Metanephros (tissue), 2 donors: ENCODE measurements at places on chromosomes 1 and 21. TPM values are rescaled to one million over a fixed set of nuclear protein-coding genes. Genes with fewer than 3 reads are reported as not detected.

PADI4 gene
- 17.7 TPM for total RNA-seq

NPHS2 gene
- total RNA-seq: 46.4 TPM

SPRR2F gene
- not detected for total RNA-seq

S100A7 gene
- not detected for total RNA-seq

ZBED6 gene
- total RNA-seq: 28.2 TPM

CNKSR1 gene
- total RNA-seq: 7.6 TPM

CNST gene
- 22.9 TPM for total RNA-seq

GJC2 gene
- total RNA-seq: 2.0 TPM

TRIM46 gene
- 2.3 TPM for total RNA-seq

IQGAP3 gene
- total RNA-seq: 11.3 TPM

GPR37L1 gene
- total RNA-seq: 0.06 TPM

KRTAP11-1 gene
- total RNA-seq: 0.41 TPM

IGSF8 gene
- 32.8 TPM for total RNA-seq

PDZK1 gene
- total RNA-seq: 61.4 TPM

TRNP1 gene
- 4.4 TPM for total RNA-seq

SH3D21 gene
- 19.5 TPM for total RNA-seq

NCDN gene
- 21.7 TPM for total RNA-seq

GPA33 gene
- total RNA-seq: 0.12 TPM

NFASC gene
- 24.3 TPM for total RNA-seq

CHRNB2 gene
- 0.35 TPM for total RNA-seq

KISS1 gene
- total RNA-seq: 1.1 TPM

ALPL gene
- 17.4 TPM for total RNA-seq

ADAMTS4 gene
- total RNA-seq: 1.3 TPM

PRMT6 gene
- 26.2 TPM for total RNA-seq

NUAK2 gene
- 26.0 TPM for total RNA-seq

GIPC2 gene
- 7.5 TPM for total RNA-seq

IQCC gene
- 5.1 TPM for total RNA-seq

ANXA9 gene
- 8.5 TPM for total RNA-seq

LCE2B gene
- total RNA-seq: not detected

NBPF4 gene
- not detected for total RNA-seq

RPTN gene
- total RNA-seq: not detected

RAB25 gene
- 34.3 TPM for total RNA-seq

EFHD2 gene
- 15.1 TPM for total RNA-seq

CFHR3 gene
- 0.23 TPM for total RNA-seq

RGSL1 gene
- total RNA-seq: not detected

EVA1C gene
- total RNA-seq: 3.3 TPM

AMY2A gene
- not detected for total RNA-seq

SLC39A1 gene
- total RNA-seq: 69.7 TPM

TRIM17 gene
- total RNA-seq: 4.6 TPM

HAO2 gene
- 30.5 TPM for total RNA-seq

ZNF683 gene
- total RNA-seq: not detected

AQP10 gene
- total RNA-seq: 0.12 TPM

ILDR2 gene
- total RNA-seq: 10.2 TPM

IL6R gene
- total RNA-seq: 22.2 TPM

HSPA6 gene
- 26.2 TPM for total RNA-seq

CR1 gene
- total RNA-seq: 14.7 TPM

AMY1B gene
- total RNA-seq: not detected

CELA2B gene
- not detected for total RNA-seq

PGBD5 gene
- total RNA-seq: 5.3 TPM

CBR3 gene
- total RNA-seq: 2.3 TPM

TMEM201 gene
- total RNA-seq: 23.1 TPM

RNU1-2 gene
- 7,909 TPM for total RNA-seq

LAX1 gene
- total RNA-seq: 0.29 TPM

SPRR2G gene
- total RNA-seq: not detected

MFAP2 gene
- 66.2 TPM for total RNA-seq

OPN3 gene
- 22.9 TPM for total RNA-seq
